ENCODE measurements at places on chromosomes 5 and 9.

GRCh38 chr9:95980262-95981125 is 105.0 kb downstream of the ERCC6L2 start:
- no peak for DNase-seq

DNA sequence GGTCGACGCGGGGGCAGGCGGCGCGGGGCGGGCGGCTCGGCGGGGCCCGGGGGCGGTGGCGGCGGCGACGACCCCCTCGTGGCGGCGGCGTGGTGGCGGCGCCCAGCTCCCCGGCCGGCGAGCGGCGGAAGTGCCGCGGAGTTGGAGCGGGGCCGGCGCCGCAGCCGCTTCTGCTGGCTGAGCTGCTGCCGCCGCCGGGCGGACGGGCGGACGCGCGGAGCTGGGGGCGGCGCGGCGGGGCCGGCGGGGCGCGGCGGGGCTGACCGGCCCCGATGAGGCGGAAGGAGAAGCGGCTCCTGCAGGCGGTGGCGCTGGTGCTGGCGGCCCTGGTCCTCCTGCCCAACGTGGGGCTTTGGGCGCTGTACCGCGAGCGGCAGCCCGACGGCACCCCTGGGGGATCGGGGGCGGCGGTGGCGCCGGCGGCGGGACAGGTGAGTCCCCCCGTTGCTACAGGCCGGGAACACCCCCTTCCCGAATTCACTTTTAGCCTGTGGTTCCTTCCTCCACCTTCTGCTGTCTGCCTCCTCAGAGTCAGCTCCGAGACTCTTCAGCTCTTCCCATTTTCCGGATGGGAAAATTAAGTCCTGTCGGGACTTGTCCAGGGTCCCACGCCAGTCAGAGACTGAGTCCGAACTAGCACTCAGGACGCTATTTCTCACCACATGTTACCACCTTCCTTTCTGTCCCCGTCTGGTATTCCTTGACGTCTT is at the start of gene GALNT10:
TSS of gene GALNT10 (plus strand) at position 139 of the 710 bp plus-strand sequence. CDS start at position 273, 134 bp downstream.
- DNase-seq: peak; percentile 58

DNA sequence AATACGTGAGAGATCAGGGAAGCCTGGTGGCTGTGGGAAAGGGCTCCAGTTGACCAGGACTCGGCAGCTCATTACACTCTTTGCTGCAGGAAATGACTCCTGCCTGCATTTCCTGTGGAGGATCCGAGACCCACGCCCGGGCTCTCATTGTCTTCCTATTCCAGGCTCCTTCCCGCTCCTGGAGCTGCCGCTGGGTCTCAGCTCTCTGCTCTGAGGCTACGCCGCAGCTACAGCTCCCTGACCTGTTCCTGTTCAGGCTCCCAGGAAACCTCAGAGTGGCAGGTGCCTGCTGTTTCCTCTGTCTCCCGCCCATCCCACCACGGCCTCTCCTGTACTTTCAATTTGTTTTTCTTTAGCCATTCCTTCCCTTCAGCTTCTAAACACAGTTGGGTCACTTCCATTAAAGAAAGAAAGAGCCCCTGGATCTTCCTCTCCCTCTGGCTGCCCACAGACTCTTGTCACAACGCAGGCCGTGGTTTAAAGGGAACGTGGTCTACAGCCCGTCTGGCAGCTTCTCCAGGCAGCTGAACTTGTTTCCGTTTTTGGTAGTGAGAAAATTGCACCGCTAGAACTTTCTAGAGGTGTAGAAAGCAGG is 71.5 kb downstream of the IL6ST start:
- no peak for DNase-seq

- no peak for DNase-seq
These were observed 74.0 kb downstream of the C9orf85 start for GRCh38 chr9:71985297-71985911.

- no peak for DNase-seq
These were observed 90.8 kb upstream of the NEURL1B start for GRCh38 chr5:172550096-172550765.

GRCh38 chr5:170603578-170604565 is 100.1 kb downstream of the KCNIP1 start:
- peak; percentile 14 for DNase-seq

DNA sequence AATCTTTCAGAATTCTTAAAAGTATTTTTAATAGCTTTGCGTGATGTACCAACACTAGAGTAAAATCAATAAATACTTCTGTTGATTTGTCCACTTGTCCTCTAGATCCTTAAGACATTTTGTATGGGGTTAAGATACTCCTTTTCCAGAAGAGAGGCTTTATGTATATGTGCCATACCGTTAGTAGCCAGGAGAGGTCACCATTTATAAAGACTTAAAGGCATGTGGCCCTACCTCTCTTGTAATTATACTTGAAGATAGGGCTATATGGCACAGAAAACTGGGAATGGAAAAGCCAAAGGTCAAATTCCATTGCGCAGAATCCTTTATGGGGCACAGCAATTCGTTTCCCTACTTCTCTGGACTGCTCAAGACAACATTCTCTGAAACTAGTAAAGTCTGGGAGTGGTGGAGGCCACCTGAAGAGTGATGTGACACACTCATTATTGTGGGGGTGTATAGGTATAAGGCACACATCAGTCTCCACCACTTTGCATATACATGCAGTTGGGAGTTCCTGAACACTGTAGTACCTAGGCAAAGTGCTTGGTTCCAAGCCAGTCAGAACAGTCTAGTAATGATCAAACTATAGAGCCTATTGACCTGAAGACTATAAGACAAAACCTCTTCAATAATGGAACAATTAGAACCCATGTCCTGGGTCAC is 140.1 kb upstream of the FBXL17 start:
- no peak for DNase-seq
